Fibroblast of skin of left biceps (primary cell): ENCODE measurements at places on chromosomes 6 and 20.

DNA sequence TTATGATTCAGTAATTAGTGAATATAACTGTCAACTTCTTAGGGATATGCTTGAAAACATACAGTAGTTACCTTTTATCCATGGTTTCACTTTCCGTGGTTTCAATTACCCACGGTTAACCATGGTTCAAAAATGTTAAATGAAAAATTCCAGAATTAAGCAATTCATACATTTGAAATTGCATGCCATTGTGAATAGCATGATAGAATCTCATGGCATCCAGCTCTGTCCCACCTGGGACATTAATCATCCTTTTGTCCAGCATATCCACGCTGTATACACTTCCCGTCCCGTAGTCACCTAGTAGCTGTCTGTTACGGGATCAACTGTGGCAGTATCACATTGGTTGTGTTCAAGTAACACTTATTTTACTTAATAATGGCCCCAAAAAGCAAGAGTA is 781.7 kb upstream of the CITED2 start:
- DNase-seq, result no peak

- no peak for DNase-seq
Observed at GRCh38 chr6:33897189-33897780, 93.5 kb upstream of the MLN start.

GRCh38 chr20:1883986-1884385 is 11.2 kb upstream of the SIRPA start:
- no peak for DNase-seq

DNA sequence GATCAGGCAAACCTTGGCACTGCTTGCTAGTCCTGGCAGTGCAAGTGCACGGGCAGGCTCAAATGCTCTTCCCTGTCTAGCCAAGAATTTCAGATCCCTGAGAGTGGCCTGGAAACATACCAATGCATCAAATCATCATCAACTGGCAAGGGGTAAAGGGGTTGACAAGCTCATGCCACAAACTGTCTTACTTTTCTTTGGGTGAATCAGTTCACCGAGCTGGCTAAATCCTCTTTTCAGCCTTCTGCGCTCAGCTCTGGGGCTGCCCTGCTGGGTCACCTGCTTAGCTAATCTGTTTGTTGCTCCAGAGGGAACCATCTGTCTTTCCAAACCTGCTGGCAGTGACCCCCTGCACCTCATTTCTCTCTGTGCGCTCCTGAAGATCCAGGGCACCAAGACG is 59.5 kb downstream of the LYRM4 start:
- DNase-seq, result no peak

DNA sequence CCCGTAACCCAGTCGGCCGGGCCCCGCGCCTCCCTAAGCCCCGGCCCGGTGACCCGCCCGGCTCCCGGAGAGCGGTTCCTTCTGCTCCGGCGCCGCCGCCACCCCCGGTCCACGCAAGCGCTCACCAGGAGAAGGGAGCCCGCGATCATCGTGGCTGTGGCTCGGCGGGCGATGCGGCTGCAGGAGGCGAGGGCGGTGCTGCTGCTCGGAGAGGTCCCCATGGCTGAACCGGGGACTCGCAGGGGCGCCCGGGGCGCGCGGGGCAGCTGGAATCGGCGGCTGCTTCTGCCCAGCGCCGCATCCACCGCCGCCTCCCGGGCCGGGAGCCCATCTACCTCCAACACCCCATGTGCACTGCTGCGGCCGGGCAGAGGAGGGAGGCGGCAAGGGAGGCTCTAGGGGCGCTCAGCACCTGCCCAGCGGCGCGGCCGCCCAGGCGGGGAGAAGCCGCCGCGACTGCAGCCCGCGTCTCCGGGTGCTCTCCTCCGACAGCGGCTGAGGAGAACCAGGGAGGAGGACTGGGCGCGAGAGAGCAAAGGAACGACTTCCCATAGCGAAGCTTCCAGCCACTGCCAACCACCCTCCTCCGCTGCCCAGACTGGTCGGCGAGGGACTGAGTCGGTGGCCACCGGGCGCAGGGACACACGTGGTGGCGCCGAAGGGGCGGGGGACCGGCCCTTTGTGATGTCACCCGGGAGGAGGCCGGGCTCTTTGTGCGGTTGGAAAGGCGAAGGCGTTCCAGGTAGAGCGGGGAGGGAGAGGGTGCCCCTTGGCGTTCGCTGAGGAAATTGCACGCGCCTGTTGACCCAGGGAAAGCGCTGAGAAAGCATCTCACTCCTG is at the start of gene TNFRSF21:
Gene TNFRSF21, minus strand, starts transcription at position 615 of the 840 bp plus-strand sequence. Its CDS starts 394 bp downstream, at position 221.
- peak; percentile 49 for DNase-seq

GRCh38 chr6:33914645-33915044 is 110.8 kb upstream of the MLN start:
- DNase-seq, result no peak

DNA sequence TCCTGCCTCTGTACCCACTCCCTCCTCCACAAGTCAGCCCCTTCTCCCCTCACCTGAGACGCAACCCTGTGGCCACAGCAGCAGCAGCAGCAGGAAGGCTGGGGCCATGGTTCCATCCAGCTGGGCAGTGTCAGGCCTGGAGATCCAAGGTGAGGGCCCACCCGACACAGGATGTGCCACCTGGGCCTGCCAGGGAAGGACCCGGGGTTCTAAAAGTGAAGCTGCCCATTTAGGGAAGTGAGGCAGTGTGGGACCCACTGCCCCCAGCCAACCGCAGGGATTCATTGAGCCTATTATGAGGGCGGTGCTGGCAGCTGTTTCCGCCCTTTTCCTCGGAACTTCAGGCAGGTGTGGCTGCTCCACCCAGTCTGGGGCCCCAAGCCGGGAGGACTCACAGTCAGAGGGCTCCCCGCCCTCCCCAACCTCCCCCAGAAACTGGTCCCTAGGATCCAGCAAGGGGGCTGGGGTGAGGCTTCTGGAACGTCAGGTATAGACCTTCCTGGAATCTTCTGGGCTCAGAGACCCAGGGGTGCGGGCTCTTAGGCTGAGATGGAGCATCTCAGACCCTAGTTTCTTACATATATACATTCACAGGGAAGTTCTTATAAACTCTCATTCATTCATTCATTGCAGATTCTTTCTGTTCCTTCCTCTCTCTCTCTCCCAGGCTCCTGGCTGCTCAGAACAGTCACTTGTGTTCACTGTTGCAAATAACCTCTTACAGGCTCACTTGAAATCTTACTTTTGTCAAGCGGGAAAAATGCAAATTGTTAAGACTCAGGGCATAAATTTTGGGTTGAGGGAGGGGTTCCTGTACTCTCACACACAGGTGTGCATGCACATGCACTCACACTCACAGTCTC is at the start of gene TREML2:
Gene TREML2, minus strand, starts transcription at position 249 of the 863 bp plus-strand sequence. Its CDS starts 141 bp downstream, at position 108.
- DNase-seq, result no peak
